ENCODE measurements at places on chromosomes 2 and 18.
A peak's percentile ranks its signal among the peaks of the same experiment; 100 is the strongest.

GRCh38 chr2:102736110-102736409 lies 25.8 kb upstream of the TMEM182 start:
- DNase-seq = no peak

GRCh38 chr2:33583194-33583938 lies 15.7 kb downstream of the FAM98A start:
- peak; percentile 13 for DNase-seq

DNA sequence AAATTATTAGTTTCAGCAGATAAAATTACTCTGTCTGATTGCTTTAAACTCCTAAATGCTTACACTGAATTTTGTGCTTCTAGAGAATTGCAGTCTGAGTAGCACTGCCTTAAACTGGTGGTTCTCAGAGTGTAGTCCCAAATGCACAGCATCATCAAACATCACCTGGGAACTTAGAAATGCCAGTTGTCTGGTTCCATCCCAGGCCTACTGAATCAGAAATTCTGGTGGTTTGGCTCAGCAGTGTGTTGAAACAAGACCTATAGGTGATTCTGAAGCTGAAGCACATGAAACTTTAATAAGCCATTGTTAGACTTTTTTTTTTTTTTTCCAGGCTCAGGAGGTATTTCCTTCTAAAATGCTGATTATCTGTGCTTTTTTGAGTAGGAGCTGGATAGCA lies 22.0 kb downstream of the EPC2 start:
- no peak for DNase-seq

GRCh38 chr2:29227935-29228675 lies 112.9 kb downstream of the CLIP4 start:
- no peak for DNase-seq

- DNase-seq = no peak
Observed at GRCh38 chr2:201733544-201733943, 35.1 kb upstream of the MPP4 start.

DNA sequence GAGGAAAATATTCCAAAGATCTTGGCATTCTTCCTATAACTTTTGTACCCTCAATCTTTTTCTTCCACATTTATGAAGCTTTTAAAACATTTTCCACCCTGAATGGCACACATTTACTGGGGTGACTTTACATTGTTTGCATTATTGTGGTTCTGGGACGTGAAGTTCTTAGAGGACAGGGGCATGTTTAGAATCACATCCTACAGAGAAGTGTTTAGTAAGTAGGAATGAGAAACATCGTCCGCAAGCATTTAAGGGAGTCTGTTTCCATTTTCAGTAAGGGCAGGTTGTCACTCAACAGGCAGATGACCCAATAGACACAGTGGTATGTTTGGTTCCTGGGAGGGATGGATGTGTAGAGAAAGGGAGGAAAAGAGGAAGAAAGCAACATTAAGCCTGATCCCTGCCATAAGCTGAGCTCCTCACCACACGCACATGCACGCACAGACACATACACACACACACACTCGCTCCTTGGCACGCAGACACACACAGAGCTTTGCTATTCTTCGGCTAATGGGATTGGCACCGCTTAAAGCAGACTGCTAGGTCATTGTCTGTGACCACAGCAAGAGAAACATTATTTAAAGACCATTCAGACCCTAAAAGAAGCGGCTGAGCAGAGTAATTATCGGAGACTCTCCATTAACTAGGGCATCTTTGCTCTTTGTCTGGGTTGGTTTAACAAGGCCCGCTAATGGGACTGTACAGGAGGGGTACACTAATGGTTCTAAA lies 14.2 kb upstream of the PLEKHM3 start:
- no peak for DNase-seq

GRCh38 chr2:104845946-104846785 lies 7.7 kb upstream of the POU3F3 start:
- DNase-seq = no peak
